ENCODE measurements at places on chromosomes 7 and 10.

DNA sequence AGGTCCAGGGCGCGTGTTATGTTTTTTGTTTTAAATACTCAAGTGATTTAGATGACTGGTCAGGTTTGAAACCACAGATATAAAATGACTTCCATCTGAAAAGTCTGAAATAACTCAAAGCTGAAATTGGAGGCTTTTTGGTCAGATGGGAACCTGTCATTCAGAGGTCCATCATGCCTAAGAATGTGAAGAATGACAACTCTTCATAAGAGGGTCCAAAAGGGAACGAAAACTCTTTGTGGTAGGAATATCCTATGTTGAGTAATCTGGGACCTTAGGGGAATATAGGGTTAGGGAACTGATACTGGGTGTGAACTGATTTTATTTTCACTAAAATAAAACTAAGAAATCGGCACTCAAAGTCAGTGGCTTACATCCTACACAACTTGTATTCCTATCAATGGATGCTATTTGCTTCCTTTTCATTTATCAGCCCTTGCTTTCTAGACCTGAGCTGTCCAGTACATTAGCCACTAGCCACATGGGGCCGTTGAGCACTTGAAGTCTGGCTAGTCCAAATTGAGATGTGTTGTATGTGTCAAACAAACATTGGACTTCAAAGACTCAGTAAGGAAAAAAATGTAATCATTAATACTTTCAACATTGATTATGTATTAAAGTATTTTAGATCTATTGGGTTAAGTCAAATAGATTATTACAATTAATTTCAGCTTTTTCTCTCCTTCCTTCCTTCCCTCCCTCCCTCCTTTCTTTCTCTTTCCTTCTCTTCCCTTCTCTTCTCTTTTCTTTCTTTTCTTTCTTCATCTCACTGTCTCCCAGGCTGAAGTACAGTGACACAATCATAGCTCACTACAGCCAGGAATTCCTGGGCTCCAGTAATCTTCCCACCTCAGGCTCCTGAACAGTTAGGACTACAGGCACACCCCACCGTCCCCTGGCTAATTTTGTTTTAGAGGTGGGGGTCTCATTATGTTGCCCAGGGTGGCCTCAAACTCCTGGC, 56.5 kb upstream of the KDM7A start:
- H3K4me1 ChIP-seq = peaks cover 9% of the 10 kb centered on the region
- DNase-seq = no peak
- H3K27ac ChIP-seq = no peak overlapping the region
- H3K27me3 ChIP-seq = peaks cover 25% of the 10 kb centered on the region
- H3K36me3 ChIP-seq = no peaks in the 10 kb centered on the region

DNA sequence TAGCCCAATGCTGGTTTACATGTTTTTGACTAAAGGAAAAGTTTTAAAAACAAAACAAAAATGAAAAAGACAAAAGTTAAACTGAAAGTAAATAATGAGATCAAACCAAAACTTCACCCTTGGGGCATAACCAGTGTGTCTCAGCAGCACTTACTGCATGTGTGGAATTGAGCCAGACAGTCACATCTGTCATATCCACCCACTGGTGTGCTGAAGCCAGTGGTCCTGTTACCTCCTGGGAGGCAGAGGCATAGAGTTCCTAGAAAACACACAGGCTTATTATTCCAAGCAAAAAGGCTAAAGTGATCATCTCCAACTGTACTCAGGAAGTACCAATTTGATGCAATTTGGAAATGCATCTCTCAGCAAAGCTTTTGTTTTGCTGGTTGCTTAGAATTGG, 40.4 kb downstream of the ASAH2 start:
- no peak overlapping the region for H3K27ac ChIP-seq
- no peak overlapping the region for H3K4me3 ChIP-seq
- peaks cover 10% of the 10 kb centered on the region for H3K4me1 ChIP-seq
- no peaks in the 10 kb centered on the region for H3K36me3 ChIP-seq
- no peak for DNase-seq
- H3K27me3 ChIP-seq = peaks cover 29% of the 10 kb centered on the region

GRCh38 chr7:13153742-13154141, 466.3 kb downstream of the ARL4A start:
- H3K4me1 ChIP-seq = no peaks in the 10 kb centered on the region
- no peak for DNase-seq
- no peak overlapping the region for H3K27ac ChIP-seq
- H3K4me3 ChIP-seq = no peak overlapping the region
- no peaks in the 10 kb centered on the region for H3K27me3 ChIP-seq
- no peaks in the 10 kb centered on the region for H3K36me3 ChIP-seq

DNA sequence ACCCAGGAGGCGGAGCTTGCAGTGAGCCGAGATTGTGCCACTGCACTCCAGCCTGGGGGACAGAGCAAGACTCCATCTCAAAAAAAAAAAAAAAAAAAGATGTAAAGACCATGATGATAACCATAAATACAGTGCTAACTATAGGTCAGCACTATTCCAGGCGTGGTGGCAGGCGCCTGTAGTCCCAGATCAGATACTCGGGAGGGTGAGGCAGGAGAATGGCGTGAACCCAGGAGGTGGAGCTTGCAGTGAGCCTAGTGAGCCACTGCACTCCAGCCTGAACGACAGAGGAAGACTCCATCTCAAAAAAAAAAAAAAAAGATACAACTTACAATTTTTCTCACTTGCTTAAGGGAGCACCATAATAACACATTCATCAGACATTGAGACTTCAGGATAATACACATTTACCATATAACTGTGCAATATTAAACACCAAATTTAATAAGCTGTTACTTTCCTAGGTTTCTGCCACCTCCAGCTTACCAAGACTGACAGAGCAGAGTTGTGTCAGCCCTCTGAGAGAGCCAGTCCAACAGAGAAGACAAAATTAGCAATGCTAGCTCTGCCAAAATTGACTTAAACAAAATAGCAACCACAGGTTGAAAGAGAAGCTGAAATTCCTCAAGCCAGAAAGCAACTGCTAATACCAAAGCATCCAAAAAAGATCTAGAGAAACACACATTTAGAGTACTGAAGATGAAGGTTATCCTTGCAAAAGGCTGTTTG, 8.2 kb downstream of the DNA2 start:
- no peak for DNase-seq
- H3K27ac ChIP-seq = no peak overlapping the region

DNA sequence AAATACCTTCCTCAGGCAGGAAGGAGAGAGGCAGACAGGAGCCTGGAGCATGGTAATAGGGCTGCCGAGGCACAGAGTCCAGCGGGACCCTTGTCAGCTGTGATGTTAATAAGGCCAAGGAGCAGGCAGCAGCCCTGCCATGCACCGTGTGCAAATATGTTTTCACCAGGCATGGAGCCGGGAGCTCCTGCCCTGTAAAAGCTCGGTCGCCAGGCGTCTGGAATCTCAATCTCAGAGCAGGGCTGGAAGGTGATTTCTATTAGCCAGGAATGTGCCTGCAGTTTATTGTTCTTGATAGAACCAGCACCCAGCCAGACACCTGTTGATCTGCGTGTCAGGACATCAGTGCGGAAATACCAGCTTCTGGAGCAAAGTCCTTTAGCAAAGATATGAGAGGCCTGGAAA, 469.8 kb downstream of the GLRX3 start:
- no peak overlapping the region for H3K4me3 ChIP-seq
- no peak for DNase-seq
- H3K4me1 ChIP-seq = peaks cover 18% of the 10 kb centered on the region
- H3K27me3 ChIP-seq = peaks cover 16% of the 10 kb centered on the region
- H3K36me3 ChIP-seq = no peaks in the 10 kb centered on the region

- no peak overlapping the region for H3K27ac ChIP-seq
- no peaks in the 10 kb centered on the region for H3K27me3 ChIP-seq
- peaks cover 7% of the 10 kb centered on the region for H3K4me1 ChIP-seq
- no peak overlapping the region for H3K4me3 ChIP-seq
- DNase-seq = no peak
- H3K36me3 ChIP-seq = peaks cover 8% of the 10 kb centered on the region
Observed at GRCh38 chr7:16875861-16876260, 5.9 kb downstream of the AGR3 start.

DNA sequence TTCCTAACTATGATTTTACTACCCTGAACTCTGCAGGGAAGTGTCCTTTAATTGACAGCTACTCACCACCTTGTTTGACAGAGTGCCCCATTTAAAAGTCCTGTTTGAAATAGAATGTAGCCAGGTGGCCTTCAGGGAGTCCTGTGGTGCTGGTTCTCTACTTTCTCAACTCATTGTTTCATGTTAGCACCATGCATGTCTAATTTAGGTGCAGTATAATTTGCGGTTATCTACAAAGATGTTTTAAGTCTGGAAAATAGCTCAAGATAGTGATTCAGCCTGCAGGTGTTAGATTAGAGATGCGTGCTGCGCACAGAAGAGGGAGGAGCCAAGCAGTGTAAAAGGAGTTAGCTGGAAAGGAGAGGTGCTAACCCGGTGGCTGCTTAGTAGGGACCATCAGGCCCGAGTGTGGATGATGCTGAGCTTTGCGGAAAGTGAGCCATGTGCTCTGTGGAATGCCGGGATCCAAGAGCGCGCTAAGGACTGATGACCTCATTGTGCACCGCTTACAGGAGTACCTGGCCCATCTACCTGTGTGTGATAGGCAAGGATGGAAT, 1.2 kb downstream of the CCM2 start:
- no peaks in the 10 kb centered on the region for H3K27me3 ChIP-seq
- no peak for DNase-seq
- H3K27ac ChIP-seq = peak overlapping the region; percentile 71
- H3K36me3 ChIP-seq = peaks cover 4% of the 10 kb centered on the region

GRCh38 chr10:133613699-133614098, 12.9 kb downstream of the FRG2B start:
- no peak for DNase-seq
- no peaks in the 10 kb centered on the region for H3K27me3 ChIP-seq
- no peak overlapping the region for H3K27ac ChIP-seq

DNA sequence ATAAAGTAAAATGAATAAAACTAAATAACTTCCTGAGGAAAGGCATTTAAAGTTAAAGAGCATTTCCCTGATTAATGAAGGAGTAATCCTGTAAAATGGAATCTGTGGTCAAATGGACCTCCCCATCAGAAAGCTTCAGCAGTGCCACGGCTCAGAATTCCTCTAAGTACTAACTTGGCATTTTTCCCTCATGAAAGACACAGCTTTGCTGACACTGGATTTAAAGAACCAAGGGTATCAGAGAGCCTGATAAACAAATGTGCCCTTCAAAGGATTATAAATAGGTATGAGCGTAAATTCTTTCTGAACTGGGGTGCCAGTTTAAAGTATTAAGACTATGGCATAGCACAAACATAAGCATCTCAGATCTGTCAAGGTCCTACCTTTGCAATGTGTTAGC, 24.2 kb upstream of the RNF148 start:
- H3K4me1 ChIP-seq = no peaks in the 10 kb centered on the region
- no peak overlapping the region for H3K27ac ChIP-seq
- no peak for DNase-seq
- H3K27me3 ChIP-seq = no peaks in the 10 kb centered on the region

DNA sequence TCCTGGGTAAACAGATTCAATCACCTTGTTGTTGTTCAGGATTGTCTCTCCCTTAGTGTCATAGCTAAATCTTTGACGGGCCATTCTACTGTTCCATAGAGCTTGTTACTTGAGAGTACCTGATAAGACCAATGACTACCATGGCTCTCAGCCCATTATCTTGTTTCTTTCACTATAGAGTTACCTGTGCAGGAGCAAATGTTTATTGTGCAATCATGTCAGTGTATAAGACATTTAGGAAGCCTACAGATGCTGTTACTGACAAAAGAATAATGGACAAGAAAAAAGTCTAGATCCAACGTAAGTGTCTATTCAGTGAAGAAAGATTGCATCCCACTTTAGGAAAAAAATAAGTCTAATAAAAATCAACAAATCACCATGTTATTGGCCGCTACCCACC, 1041.7 kb upstream of the AUTS2 start:
- H3K27ac ChIP-seq = no peak overlapping the region
- no peaks in the 10 kb centered on the region for H3K36me3 ChIP-seq
- no peak overlapping the region for H3K4me3 ChIP-seq
- H3K27me3 ChIP-seq = no peaks in the 10 kb centered on the region
- DNase-seq = no peak

DNA sequence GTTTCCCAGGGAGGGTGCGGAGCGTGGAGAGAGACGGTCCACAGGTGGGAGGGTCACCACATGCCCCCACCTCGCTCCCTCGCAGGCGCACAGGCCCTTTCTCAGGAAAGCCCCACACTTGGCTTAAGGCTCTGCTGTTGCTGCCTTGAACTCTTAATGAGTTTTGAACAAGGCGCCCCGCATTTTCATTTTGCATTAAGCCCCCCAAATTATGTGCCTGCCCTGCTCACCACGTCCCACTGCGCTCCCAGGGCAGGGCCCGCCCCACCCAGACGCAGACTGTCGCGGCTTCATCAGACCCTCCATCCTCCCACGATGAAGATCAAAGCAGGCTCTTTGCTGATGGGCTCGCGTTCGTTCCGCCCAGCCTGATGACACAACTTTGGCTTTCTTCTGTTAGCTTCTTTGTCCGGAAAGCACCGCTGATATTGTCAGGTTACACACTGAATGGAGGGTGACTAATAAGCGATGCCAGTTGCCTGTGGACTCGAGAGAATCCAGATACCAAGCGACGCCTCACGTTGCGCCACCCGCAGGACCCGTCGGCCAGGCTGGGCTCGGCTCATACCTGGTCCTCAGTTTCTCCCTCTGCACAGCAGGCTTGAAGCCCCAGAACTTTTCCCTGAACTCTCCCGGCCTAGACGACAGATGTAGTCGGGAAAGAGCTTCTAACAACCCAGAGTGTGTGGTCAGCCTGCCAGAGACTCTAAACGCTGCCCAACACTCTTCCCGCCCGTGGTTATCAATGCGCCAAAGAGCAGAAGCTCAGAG, 9.5 kb downstream of the CALML3 start:
- no peak overlapping the region for H3K4me3 ChIP-seq
- DNase-seq = no peak
- H3K27ac ChIP-seq = peak overlapping the region; percentile 76
- H3K4me1 ChIP-seq = peaks cover 13% of the 10 kb centered on the region
- H3K36me3 ChIP-seq = no peaks in the 10 kb centered on the region

- H3K4me1 ChIP-seq = peaks cover 34% of the 10 kb centered on the region
- H3K36me3 ChIP-seq = peaks cover 1% of the 10 kb centered on the region
- no peak overlapping the region for H3K27ac ChIP-seq
- DNase-seq = no peak
Observed at GRCh38 chr7:1535100-1535458, 4.6 kb downstream of the MAFK start.

DNA sequence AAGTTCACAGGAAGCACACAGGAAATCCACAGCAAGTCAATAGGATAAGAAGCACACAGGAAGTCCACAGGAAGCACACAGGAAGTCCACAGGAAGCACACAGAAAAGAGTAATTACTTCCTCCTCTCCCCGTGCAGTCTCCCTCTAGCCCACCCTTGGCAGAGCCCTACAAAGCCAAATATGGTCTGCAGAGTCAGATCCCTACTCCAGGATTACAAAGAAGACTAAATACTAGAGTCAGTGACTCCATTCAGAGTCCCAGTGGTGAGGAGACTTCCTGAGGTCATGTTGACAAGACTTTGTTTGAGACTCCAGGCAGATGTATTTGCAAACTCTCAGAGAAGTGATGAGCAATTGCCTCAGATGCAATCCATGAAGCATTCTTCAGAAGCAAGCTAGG, 398.6 kb upstream of the AUTS2 start:
- no peak overlapping the region for H3K27ac ChIP-seq
- no peak overlapping the region for H3K4me3 ChIP-seq
- no peak for DNase-seq
- no peaks in the 10 kb centered on the region for H3K4me1 ChIP-seq

Measured in progenitor cell of endocrine pancreas (in vitro differentiated cells).